ENCODE measurements at places on chromosomes 2 and 18.

GRCh38 chr2:68935471-68935870, 17.2 kb downstream of the GKN2 start:
- DNase-seq, result no peak

GRCh38 chr2:64992990-64993389, 3.8 kb downstream of the SLC1A4 start:
- DNase-seq, result no peak

DNA sequence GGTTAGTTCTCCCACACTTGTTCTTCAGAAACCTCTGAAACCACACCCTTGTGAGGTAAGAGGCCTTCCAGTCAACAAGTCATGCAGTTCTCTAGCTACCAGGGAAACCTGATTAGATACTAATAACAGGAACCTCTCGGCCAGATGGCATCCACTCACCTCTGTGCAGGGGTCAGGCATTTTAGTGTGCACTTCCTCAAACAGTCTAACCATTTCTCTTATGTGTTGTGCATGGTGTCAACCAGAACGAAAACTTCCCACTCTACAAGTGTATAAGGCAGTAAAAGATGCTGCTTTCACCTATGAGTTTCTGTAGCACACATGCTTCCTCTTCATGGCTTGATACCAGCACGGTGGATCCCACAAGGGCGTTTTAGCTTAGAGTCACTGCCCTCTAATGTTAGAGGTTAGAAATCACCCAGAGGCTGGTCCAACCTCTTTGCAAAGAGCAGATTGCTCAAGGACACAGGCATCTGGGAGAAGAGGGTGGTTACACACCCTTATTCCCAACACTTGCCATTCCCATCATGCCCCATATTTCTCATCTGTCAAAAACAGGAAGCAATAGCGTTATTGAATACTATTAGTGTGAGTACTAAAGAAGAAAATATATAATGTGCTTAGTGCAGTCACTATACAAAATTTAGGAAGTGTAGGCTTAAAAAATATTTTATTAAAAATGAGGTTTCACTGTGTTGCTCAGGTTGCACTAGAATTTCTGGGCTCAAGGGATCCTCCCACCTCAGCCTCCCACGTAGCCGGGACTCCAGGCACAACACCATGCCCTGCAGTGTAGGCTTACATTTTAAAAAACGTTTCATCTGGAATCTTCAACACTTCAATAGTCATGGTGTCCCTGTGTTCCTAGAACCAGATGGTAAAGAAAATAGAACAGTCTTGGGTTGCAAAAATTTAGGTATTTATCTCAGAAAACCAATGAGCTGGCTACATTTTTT, 34.5 kb upstream of the RAB31 start:
- no peak for DNase-seq

GRCh38 chr2:187126247-187127005, 277.5 kb upstream of the ZSWIM2 start:
- DNase-seq, result no peak

DNA sequence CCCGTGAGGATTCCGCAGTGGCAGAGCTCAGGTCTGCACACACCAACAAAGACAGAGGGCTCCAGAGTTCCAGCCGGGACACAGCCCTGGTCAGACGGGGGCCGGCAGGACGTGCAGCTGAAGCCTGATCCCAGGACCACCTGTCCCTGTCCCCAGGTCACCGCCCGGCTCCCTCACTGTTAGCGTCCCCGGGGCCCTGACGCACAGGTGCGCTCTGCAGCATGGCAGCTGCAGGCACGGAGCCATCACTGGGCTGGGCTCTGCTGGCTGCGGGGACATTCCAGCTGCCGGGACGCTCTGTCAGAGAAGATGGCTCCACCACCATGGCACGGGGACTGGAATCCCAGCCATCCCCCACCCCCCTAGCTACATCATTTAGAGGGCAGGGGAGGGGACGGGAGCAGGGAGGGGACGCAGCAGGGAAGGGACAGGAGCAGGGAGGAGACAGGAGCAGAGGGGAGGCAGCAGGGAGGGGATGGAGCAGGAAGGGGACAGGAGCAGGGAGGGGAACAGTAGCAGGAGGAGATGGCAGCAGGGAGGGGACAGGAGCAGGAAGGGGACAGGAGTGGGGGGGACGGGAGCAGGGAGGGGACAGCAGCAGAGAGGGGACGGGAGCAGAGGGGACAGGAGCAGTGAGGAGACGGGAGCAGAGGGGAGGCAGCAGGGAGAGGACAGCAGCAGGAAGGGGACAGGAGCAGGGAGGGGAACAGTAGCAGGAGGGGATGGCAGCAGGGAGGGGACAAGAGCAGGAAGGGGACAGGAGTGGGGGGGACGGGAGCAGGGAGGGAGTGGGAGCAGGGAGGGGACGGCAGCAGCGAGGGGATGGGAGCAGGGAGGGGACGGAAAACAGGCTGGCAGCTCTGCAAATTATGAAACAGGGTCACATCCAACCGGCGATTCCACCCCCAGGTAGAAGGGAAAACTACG, 39.8 kb downstream of the SLC66A2 start:
- DNase-seq, result no peak

- no peak for DNase-seq
Observed at GRCh38 chr2:20484810-20485611, 38.1 kb downstream of the RHOB start.

GRCh38 chr2:215136669-215137328, 1.6 kb downstream of the ABCA12 start:
- DNase-seq, result no peak

DNA sequence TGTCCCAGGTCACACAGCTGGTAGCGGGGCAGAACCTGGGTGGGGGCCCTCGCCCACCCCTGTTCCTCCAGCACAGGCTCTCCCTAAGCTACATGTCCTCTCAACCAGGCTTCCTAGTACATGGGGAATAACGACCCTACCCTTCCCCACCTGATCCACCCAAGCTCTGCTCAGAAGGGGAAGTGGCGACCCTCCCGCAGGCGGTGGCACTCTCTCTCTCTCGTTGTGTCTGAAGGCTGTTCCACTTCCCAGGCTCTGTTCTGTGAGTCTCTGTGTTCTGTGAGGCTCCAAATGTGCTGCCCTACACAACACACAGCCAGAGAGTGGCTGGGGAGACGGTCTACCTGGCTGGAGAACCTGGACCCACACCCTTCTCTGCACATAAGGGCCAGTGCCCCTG, 135.8 kb downstream of the COPS8 start:
- no peak for DNase-seq

GRCh38 chr2:109134741-109135358, 5.8 kb downstream of the SH3RF3 start:
- no peak for DNase-seq

- no peak for DNase-seq
Observed at GRCh38 chr2:198456418-198456817, 652.0 kb downstream of the PLCL1 start.

GRCh38 chr2:147679191-147679954, 165.5 kb upstream of the ACVR2A start:
- DNase-seq, result no peak

DNA sequence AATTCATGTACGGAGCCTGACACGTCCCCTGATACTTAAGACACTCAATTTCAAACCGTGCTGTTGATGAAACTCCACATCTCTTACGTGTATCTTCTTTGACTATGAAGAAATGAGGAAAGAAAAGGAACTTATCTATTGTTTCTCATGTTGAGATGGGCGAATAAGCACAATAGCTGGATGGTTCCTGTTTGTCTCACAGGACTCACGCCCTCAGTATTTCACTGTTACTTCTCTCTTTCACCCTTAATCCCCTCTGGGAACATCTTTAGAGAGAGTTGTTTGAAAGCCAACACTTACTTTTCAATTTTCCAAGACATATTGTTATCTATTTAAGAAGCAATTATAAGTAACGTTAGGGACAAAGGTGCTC, 99.8 kb downstream of the COPS8 start:
- DNase-seq, result no peak

DNA sequence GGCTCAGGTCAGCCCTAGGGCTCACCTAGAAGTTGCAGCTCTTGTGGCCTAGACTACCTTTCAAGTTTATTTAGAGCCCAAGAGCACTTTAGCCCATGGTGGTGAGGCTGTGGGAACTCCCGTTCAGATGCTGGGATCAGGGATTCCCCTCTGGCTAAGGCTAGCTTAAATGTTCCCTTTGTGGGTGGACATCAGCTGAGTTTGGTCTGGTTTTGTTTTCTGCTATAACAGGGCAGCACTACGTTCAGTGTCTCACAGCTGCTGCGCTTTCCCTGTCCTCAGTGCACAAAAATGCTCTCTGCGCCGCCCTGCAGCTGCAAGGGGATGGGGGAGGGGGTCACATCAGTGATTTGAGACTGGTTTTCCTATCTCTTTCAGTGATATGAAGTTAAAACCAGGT, 170.5 kb upstream of the KCNJ3 start:
- no peak for DNase-seq

GRCh38 chr2:235170016-235170415, 218.2 kb downstream of the SH3BP4 start:
- DNase-seq, result peak; percentile 37

DNA sequence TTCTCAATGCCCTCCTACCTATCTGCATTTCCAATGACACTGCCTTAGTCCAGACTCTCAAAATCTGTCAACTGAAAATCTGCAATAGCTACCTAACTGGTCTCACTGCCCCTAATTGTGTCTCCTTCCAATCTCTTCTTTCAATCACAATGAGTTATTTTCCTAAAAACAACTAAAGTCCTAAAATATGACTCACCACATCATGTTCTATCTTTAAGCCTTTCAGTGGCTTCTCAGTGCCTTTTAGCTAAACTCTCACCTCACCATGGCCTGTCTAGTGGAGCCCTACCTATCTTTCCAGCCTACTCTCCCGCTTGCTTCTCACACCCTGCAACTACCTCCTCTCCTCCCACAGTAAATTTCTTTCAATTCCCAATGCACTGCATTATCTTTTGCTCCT, 220.9 kb upstream of the PKDCC start:
- no peak for DNase-seq

DNA sequence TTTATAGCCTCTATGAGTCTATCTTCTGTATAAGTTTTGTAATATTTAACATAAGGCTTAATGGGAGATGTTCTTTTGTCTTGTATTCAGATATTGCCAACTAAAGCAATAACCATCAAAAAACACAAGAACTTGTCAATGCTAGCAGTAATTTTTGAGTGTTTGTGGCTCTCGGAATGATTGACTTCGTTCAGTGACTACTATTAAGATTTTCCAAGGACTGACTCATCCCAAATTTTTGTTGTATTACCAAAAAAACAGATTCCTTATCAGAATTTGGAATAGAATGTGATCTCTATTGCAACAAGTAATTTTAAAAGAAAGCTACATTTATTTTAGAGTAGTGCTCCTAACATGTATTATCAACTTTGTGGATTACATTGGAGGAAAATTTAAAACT, 8.1 kb downstream of the NABP1 start:
- no peak for DNase-seq

GRCh38 chr2:29223851-29224692, 108.9 kb downstream of the CLIP4 start:
- no peak for DNase-seq

- DNase-seq, result no peak
Observed at GRCh38 chr18:50045126-50045525, 149.8 kb downstream of the MYO5B start.

- no peak for DNase-seq
Observed at GRCh38 chr2:63903003-63903402, 61.3 kb downstream of the UGP2 start.

GRCh38 chr2:152577579-152577978, 139.7 kb downstream of the PRPF40A start:
- DNase-seq, result no peak

- no peak for DNase-seq
Observed at GRCh38 chr2:79576451-79576850, 63.6 kb downstream of the CTNNA2 start.

- DNase-seq, result peak; percentile 74
Observed at GRCh38 chr2:25851740-25852503, 26.4 kb downstream of the ASXL2 start.

DNA sequence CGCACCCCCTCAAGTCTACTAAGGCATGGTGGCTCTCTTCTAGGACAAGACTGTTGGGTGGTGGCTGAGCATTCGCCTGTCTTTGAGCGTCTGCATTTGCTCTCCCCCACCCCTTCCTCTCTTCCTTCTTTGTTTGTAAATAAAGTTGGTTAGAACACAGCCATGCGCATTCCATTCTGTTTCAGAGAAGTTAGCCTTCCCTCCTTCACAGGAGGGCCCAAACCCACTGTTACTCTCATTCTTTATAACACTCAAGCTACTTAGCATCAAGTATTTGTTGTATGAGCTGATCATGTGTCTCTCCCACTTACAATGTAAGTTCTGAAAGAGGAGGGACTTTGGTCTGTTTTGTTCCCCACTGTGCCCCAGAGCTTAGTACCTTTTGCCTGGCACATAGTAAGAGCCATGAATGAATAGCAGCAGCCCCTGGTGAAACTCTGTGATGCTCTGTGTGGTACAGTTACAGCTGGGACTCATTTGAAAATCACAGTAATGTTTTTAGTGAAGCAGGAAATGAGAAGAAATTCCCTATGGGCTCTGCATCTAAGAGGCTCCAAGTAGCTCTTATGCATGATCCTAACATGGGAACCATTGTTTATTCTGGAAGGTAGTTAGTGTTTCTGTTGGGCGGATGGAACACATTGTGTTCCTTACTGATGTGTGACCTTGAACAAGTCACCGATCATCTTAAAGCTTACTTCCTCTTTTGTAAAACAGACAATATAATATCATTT, 7.7 kb downstream of the MGAT5 start:
- DNase-seq, result no peak

- DNase-seq, result no peak
Observed at GRCh38 chr2:169294001-169294675, 68.2 kb downstream of the LRP2 start.

DNA sequence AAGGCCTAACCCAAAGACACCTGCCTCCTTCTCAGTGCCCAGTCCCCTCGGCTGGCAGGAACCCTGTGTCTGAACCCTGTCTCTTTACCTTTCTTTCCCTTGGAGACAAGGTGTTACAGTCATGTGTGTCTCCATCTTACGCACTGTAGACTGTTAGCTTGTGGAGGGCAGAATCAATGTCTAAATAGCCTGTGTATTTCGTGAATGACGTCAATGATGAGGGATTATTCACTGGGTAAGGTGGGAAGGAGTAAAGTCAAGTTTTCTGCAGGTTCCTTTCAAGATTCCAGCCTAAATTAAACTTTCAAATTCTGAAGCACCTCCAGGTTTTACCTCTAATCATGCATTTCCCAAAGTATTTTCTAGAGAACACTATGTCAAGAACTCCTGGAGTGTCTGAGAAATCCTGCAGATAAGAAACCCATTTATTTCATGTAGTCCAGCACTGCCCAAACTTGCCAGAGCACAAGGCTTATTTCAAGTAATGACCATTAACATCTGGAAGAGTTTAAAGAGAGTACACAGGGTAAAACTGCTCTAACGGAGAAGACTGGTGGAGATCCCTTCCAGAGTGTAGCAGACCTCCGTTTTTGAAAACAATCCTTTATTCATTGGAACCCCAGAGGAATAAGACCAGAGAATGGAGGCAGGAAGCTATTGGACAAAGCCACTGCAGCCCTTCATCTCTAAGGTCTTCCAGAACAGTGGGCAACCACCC, 72.8 kb downstream of the KCNF1 start:
- no peak for DNase-seq

All from amniotic stem cell (primary cell).